Ovary (tissue), 10 donors: ENCODE measurements at places on chromosomes 16 and 17.

DNA sequence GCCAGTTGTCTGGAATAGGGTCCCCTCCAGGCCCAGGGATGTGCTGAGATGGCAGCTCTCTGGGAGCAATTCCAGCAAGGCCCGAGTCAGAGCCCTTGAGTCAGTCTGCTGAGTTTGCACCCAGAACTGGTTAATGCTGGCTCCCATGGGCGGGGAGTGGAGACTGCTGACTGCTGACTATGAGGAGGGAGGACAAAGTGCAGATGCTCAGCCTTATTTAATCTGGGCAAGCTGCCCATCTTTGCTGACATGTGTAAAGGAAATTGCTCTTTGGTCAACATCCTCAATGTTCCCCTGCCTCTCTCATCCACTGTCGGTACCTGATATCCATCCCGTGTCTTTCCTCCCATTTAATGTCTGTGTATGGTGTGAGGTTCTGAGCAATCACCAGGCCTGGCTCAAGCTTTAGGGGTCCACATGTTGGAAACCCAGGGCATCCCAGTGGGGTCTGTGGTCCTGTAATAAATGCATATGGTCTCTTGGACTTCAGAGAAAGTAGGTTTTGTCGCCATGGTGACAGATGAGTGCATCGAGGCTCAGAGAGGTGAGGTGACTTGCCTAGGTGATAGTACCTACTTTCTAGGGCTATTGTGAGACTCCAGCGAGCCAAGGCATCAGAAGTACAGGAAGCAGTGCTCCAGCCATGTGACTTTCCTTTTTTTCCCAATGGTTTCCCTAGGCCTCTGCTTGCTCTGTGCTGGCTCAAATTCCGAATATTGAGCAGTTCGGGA lies 20.0 kb upstream of the RNF135 start:
- DNase-seq = no peak

DNA sequence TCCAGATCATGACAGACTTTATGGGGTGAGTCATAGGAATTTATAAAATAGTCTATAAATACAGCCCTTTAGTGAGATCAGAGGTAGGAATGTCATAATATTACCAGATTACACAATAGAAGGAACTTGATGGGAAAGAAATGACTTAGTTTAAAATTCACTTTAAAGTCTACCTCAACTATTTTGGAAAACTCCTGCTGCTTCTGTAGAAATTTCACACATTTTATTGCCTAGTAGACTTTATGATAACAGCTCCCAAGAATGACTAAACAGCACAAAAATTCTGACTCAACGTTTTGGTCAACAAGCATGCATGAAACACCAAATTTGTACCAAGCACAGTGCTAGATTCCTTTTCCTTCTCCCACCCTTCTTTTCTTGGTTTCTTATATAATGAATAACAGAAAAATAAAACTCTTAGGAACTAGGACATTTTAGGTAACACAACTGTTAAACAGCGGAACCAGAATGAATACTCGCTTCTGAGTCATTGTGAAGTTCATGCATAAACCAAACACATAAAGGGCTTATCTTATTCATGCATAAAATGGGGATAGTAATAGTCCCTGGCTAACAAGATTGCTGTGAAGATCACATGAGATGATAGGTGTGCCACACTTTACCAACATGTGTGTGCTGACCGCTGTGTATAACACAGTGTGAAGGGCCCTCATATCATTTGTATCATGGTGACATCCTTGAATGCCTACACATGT lies 243.9 kb downstream of the CDH8 start:
- no peak for DNase-seq

GRCh38 chr16:50298075-50298460 lies 31.7 kb downstream of the ADCY7 start:
- peak; percentile 11 for DNase-seq

GRCh38 chr17:77332034-77332971 lies 191.5 kb downstream of the SEC14L1 start:
- no peak for DNase-seq

DNA sequence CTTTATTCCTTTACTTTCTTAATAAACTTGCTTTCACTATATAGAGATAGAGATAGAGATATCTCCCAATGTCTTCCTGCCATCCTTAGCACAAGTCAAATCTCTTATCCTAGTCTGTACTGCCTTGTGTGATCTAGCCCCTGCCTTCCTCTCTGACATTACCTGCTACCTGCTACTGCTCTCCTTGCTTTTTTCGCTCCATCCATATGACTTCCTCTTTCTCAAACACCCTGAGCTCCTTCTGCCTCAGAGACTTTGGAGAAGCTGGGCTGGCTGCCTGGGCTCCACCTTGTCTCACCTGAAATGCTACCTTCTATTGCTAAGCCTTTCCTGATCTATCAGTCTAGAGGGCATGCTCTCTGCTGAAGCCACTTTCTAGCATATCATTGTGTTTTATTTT lies 24.7 kb upstream of the WSB1 start:
- no peak for DNase-seq

GRCh38 chr16:30478766-30479478 lies 6.4 kb downstream of the ITGAL start:
- DNase-seq = no peak

DNA sequence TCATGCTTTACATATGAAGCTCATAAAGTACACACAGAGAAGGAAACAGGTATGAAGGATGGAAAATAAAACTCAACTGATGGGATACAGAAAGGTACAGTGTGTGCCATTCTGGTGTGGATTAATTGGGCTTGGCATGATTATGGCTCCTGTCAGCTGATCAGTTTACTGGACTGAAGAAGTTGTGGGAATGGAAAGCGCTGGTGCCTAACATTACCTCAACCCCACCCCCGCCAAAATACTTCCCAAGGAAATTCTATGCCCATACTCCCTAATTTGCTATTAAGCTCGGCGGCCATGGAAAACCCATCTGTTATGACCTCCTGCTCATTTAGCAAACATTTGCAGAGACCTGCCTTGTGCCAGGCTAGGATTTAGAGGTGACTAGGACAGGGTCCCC lies 16.6 kb upstream of the PMFBP1 start:
- DNase-seq = no peak

- DNase-seq = no peak
Observed at GRCh38 chr17:67241719-67242341, 3.2 kb downstream of the HELZ start.

DNA sequence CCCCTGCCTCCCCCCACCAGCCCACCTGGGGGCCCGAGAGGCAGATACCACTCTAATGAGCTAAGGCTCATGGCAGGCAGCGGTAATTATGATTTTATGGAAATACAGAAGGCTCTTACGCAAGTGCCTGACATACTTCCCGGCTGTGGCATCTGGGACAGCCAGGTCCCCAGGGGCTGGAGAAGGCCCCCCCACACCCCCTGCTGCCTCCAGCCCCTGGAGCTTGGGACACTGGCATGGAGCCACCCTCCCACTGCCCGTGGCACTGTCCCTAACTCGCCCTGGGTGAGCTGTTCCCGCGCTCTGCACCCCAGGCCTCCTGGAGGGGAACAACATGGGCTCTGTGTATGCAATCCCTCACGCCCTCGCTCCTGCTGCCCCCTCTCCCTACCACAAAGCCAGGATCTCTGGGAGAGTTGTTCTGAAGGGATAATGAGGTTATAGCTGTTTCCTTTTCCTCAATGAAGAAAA lies 5.4 kb upstream of the STAC2 start:
- DNase-seq = no peak

DNA sequence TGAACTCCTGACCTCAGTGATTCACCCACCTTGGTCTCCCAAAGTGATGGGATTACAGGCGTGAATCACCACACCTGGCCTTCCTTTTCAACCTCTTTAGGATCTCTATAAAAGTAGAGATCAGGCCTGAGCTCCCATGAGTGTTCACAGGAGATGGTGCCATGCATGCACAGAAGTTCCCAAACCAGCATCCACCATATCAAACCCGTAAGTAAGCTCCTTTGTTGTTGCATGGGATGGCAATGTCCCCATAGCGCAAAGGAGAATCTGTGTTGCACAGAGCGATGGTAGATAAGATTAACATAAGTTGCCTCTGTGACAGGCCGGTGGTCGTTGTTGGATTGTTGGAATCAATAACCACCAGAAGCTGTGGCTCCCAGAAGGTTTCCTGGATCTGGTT lies 34.8 kb upstream of the PPM1D start:
- no peak for DNase-seq

DNA sequence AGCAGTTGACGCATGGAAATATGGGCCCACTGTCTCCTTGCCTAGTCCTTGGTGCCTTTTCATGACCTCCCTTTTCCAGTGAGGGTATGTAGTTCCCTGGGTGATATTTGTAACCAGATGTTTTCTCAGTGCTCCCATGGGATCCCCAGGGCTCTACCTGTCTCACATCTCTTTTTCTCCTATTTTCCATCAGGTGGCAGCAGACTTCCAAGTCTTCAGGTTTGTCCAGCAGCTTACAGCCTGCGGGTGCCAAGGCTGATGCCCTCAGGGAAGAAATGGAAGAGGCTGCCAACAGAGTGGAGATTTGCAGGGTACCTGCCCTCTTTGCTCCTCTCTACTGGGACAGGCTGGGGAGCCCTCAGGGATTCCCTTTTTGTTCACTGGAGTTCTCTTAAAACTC lies 89.1 kb downstream of the ELAC2 start:
- no peak for DNase-seq

GRCh38 chr16:49427771-49428170 lies 54.2 kb downstream of the C16orf78 start:
- no peak for DNase-seq

GRCh38 chr17:4594931-4595684 lies 10.8 kb downstream of the SMTNL2 start:
- no peak for DNase-seq

- no peak for DNase-seq
Observed at GRCh38 chr16:74950511-74950910, 34.4 kb downstream of the WDR59 start.

- DNase-seq = no peak
Observed at GRCh38 chr16:27967169-27967568, 96.3 kb downstream of the GSG1L start.

DNA sequence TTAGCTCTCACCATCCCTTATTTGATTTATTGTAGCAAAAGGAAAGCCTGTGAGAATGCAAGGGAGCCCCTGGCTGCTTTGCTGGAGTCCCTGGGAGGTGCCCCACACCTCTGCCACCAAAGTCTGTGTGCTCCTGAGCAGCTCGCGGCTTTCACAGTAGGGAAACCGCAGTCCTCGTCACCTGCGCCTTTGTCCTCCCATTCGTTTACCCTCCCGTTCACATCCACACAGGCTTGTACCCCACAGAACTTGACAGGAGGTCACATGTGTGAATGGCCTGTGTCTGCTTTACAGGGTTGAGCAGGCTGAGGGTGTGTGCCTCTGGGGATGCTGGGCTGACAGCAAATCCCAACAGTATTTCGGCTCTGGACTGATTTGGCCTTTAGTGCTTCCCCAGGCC lies 152.5 kb downstream of the LGALS9B start:
- no peak for DNase-seq

DNA sequence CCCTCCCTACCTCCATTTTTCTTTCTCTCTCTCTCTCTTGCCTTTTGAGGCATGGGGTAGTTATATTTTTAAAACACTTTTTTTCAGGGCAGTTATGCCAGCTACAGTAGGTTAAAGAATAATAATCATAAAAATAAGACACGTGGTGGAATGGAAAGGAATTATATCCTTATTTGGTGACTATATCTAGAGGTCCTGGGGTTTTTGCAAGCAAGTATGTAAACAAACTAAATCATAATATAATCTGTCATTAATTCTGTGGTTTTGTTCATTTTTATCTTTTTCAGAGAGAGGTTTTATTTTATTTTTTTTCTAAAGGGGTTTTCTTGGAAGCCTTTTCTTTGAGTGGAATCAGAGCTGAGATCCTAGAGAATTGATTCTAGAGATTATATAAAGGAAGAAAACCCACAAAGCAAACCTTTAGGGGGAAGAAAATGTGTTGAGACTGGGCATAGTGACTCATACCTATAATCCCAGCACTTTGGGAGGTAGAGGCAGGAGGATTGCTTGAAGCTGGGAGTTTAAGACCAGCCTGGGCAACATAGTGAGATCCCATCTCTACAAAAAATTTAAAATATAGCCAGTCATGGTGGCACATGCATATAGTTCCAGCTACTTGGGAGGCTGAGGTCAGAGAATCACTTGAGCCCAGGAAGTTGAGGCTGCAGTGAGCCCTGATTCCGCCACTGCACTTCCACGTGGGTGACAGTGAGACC lies 53.2 kb downstream of the NQO1 start:
- no peak for DNase-seq

DNA sequence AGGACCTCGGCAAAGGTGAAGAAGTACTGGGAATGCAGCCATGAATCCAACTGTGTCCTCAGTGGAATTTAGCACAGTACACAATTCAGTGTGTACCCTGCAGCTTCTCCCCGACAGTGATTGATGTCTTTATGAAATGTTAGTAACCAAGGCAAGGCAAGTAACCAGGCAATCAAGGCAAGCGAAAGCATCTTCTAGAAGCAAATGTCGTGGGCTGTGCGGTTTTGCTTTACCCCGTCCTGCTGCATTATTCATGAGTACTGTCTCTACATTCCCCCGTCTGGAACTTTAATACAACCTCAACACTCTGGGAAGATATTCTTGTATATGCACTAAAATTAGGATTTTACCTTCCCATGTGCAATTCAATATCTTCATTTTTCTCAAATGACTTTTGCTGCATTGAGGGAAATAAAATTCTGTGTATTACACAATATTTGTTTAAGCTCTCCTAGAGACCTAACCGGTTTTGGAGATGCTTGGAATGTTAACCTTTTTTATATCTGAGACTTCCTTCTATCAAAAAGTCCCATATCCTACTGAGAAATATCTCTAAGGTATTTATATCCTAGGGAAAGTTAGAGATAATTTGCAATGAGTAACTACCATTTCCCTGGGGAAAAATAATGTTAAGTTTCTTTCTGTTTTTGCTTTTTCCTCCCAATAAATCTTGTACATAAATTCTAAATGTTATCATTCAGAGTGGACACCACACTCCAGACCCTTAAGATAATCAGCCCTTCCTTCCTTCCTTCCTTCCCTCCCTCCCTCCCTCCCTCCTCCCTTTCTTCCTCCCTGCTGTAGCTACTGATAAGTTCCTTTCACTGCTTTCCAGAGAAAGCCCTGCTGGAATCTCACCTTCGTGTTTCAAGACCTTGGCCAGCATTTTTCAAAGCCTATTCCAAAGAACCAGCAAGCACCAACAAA lies 51.9 kb upstream of the ADORA2B start:
- no peak for DNase-seq
